EH (cell line): ENCODE measurements at places on chromosomes 12 and 14.

- no peak for DNase-seq
These were observed 175.4 kb upstream of the PWP1 start for GRCh38 chr12:107510211-107510610.

- peak; percentile 53 for DNase-seq
These were observed 23.1 kb upstream of the KCNK10 start for GRCh38 chr14:88346048-88346639.

- DNase-seq, result peak; percentile 76
These were observed 98.4 kb upstream of the TBX5 start for GRCh38 chr12:114504311-114504710.

GRCh38 chr14:32005628-32006027, 71.5 kb upstream of the ARHGAP5 start:
- no peak for DNase-seq

DNA sequence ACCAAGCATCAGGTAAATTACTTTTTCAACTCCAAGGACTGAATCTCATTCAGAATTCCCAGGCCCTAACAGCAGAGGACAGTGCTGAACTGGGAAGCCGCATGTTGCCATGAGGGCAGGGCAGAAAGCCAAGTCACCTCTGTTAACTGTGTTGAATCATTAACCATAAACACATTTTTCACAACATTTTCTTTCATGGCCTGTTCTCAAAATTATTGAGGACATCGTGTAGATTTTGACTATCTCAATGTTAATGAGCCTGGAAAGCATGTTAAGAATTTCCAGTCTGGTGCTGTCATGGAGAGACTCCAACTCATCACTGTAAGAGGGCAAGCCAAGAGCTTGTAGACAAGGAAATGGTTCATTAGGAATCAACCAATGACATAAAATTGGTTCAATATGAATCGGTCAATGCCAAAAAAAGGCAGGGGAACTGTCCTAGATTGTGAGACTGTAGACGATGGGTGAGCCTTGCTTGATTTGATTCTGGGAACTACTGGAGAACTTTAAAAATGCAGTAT, 33.7 kb downstream of the CPM start:
- DNase-seq, result peak; percentile 92

GRCh38 chr12:9388379-9388778, 180.2 kb upstream of the PZP start:
- DNase-seq, result no peak

DNA sequence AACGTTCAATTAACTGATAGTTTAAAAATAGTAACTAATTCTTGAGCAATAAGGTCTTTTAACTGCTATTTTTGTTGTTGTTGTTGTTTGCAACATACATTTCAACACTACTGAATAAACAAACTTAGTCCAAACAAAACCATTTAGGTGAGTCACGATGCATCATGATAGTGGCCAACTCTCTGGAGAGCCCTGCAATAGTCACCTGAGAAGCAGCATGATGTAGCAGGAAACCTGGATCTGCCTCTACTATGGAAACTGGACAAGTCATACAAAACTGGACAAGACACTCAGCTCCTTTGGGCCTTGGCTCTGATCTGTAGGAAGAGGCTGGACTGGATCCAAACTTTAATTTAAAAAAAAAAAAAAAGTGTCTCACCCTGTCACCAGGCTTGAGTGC, 117.3 kb downstream of the MED13L start:
- peak; percentile 21 for DNase-seq

- DNase-seq, result no peak
These were observed 13.2 kb downstream of the LALBA start for GRCh38 chr12:48556631-48557030.

- DNase-seq, result peak; percentile 60
These were observed 82.6 kb upstream of the PTPRB start for GRCh38 chr12:70719672-70720420.

DNA sequence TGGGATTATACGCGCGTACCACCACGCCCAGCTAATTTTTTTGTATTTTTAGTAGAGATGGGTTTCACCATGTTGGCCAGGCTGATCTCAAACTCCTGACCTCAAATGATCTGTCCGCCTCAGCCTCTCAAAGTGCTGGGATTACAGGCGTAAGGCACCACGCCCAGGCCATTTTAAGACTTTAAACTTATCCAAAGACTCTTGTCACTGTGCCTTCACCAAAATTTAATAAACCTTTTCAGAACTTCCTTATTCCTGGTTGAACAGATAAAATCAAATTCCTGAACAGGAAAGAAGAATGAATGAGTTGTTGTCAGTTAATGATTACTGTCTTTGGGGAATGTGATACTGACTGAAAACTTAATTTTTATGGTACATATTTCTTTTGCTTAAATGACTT, 37.8 kb downstream of the GIT2 start:
- no peak for DNase-seq

- DNase-seq, result no peak
These were observed 9.5 kb downstream of the PCNX1 start for GRCh38 chr14:70916799-70917198.

GRCh38 chr14:70856851-70857495, 47.7 kb upstream of the MAP3K9 start:
- peak; percentile 97 for DNase-seq

DNA sequence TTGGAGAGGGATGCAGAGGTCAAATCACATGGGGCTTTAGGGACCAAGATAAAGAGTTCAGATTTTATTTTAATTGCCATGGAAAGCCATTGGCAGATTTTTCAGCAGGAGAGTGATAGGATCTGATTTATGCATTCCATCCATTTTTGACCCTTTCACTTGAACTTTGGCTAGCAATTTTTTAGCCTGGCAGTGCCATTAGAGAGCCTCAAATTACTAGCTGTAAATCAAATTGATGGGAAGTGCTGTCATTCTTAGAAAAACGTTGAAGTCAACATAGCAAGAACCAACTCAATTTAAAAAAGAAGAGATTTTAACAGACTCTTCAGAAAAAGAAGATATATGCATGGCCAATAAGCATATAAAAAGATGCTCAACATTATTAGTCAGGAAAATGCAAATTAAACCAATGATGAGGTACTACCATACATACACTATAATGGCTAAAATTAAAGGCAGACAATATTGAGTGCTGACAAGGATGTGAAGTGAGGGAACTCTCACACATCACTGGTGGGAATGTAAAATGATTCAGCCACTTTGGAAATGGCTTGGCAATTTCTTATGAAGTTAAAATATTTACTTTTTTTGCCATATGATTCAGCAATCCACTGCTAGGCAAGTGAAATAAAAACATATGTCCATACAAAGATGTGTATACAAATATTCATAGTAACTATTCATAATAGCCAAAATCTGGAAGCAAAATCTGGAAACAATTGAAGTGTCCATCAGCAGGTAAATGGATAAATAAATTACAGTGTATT, 89.7 kb downstream of the PTCSC3 start:
- peak; percentile 21 for DNase-seq

- DNase-seq, result peak; percentile 29
These were observed 21.7 kb upstream of the MIA2 start for GRCh38 chr14:39212034-39212433.

- no peak for DNase-seq
These were observed 90.0 kb downstream of the SINHCAF start for GRCh38 chr12:31235868-31236395.

DNA sequence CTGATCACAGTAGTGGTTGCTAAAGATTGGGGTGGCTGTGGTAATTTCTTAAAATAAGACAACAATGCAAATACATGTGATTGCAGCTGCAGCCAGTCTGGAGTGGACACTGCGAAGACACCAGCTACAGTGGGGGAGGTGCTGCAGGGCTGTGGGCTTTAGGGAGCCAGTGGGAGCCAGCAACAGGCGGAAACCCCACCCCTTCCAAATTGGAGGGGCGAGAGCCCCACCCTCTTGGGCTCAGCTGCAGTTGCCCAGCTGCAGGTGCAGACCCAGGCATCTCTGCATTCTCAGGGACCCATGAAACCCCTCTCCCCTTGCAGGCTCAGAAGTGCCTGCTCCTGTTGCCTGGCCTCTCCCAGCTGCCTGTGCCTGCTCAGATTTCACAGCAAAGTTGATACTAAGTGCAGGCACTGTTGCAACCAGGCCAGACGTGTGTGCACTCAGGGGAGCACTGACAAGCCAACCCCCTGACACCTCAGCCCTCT, 104.8 kb downstream of the MYF5 start:
- no peak for DNase-seq

DNA sequence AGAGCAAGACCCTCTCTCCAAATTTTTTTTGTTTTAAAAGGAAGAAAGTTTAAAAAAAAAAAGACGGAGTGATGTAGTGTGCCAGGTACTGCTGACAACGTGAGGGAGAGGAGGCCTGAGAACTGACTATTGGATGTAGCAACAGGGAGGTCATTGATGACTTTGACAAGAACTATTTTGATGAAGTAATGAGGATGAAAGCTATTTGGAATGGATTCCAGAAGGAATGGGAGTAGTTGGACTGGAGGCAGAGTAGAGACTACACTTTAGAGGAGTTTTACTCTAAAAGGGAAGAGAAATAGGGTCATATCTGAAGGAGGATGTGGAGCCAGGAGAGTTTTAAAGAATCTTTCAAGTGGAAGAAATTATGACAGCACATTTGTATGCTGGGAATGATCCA, 27.8 kb upstream of the SLC38A2 start:
- DNase-seq, result peak; percentile 79

DNA sequence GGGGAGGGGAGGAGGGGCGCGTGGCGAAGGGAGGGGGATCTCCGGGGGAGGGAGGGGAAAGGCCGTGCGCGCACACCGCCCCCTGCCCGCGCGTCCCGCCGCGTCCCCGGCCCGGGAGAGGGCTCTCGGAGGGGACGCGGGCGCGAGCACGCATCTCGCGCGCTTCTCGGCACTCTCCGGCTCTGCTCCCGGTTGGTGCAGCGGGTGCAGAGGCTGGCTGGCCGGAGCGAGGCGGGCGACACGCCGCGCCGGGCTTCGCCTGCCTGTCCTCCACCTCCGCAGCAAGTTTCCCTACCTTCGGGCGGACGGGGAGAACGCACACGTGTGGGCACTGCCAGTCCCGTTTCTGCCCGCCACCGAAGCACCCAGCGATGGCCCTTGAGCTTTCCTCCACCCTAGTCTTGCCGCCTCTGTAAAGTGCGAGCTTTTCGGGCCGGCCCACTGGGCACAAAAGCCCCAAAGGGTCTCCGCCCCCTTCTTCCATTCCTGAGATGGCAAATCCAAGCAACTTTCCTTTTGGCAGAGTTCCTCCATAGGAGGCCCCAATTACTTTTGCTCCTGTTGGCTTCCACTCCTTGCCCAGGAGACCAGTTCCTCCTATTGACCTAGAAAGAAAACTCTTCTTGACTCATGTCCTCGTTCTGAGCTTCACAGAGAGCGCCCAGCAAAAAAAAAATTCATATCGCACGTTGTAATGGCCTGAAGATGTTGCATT, 363 bp upstream of the CSAD start:
- peak; percentile 76 for DNase-seq

- DNase-seq, result no peak
These were observed 23.8 kb upstream of the PPP1CC start for GRCh38 chr12:110766311-110767154.

GRCh38 chr14:33569821-33570687, 380.8 kb downstream of the EGLN3 start:
- peak; percentile 46 for DNase-seq

- peak; percentile 94 for DNase-seq
These were observed 143.6 kb upstream of the SLC16A7 start for GRCh38 chr12:59452259-59452658.

GRCh38 chr12:47819138-47819895, 386 bp downstream of the HDAC7 start:
- DNase-seq, result peak; percentile 46

DNA sequence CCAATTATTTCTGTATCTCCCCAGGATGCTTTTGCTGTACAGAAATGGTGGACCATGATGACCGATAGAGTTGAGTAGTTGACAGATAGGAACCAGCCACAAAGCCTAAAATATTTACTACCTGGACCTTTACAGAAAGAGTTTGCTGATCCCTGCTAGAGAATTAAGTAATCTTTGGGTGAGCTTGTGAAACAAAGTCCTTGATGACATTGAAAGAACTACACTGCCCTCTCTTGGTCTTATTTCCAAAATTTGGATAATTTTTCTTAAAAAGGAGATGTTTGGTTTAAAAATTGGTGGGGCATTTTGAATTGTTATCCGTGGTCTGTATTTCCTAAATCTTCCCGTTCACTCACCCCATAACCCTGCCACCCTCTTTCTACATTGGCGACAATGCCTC, 13.7 kb upstream of the TCTN1 start:
- peak; percentile 64 for DNase-seq

DNA sequence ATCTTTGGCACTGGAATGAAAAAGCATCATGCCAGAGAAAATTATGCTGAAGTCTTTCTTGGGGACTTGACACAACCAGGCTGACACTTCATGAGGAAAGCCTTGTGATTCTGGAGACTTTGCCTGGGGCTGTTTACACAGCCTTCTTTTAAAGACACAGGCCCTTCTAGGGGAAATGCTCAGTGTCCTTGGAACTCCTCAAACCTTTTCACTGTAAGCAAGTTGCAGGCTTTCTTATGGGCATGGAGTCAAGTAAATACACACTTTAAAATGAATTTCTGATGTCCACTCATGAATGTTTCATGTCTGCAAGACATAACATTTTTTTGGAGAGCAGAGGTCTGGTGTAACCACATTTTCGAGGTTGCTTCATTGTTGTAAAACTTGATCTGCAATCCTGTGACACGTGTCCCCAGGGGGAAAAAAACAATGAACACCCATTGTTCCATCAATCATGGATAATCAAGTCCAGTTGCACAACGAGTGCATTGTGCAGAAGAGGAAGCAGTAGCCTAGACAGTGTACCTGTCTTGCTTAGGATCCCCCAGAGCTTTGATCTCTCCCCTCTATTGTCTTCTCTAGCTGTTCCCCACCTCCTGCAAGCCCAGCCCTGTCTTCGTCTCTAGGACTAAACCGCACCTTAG, 155.1 kb upstream of the PRICKLE1 start:
- DNase-seq, result peak; percentile 90
